ENCODE measurements at places on chromosomes 3 and 15.

DNA sequence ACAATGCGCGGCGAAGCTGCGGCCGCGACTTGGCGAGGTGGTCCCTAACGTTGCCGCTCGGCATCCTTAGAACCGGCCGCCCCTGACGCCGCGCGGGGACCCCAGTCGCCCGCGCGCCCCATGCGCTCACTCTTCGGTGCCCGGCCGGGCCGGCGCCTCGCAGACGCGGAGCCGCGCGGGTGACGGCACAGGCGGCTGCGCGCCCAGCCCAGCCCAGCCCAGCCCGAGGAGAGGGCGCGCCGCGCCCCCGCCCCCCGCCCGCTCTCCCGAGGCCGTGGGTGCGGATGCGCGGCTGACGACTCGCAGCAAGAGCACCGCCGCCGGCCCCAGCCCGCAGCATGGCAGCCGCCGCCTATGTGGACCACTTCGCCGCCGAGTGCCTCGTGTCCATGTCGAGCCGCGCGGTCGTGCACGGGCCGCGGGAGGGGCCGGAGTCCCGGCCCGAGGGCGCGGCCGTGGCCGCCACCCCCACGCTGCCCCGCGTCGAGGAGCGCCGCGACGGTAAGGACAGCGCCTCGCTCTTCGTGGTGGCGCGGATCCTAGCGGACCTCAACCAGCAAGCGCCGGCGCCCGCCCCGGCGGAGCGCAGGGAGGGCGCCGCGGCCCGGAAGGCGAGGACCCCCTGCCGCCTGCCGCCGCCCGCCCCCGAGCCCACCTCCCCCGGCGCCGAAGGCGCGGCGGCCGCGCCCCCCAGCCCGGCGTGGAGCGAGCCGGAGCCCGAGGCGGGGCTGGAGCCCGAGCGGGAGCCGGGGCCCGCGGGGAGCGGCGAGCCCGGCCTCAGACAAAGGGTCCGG lies 437 bp downstream of the KLF13 start:
- DNase-seq = no peak

DNA sequence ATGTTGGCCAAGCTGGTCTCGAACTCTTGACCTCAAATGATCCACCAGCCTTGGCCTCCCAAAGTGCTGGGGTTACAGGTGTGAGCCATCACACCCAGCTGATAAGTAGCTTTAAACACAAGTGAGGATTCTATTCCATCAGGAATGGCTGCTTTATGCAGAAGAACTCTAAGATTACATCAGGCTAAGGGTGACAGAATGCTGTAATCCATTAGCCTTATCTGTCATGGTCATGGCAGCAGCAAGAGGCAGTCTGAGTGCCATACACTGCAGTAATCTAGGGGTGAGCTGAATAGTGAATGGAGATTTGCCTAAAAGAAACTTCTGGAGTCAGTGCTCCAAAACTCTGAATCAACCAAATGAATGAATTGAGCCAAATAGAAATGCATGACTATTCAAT lies 39.6 kb downstream of the LIPC start:
- DNase-seq = no peak

GRCh38 chr3:145900056-145900829 lies 260.7 kb downstream of the PLOD2 start:
- DNase-seq = no peak

GRCh38 chr3:32896143-32896542 lies 55.3 kb upstream of the CCR4 start:
- no peak for DNase-seq
